ENCODE measurements at places on chromosomes 2 and 18. TPM values are rescaled to one million over a fixed set of nuclear protein-coding genes. Genes with fewer than 3 reads are reported as not detected.

The GALR1 gene
- total RNA-seq: 1.6 TPM

The TCF23 gene
- not detected for total RNA-seq

The CPS1 gene
- 16.4 TPM for total RNA-seq

The MROH2A gene
- total RNA-seq: not detected

All from H1 (cell line).